ENCODE measurements at places on chromosomes 12 and 14.
A peak's percentile ranks its signal among the peaks of the same experiment; 100 is the strongest.

- no peak for DNase-seq
Measured at GRCh38 chr12:69105101-69105962, 134.0 kb upstream of the CPSF6 start.

DNA sequence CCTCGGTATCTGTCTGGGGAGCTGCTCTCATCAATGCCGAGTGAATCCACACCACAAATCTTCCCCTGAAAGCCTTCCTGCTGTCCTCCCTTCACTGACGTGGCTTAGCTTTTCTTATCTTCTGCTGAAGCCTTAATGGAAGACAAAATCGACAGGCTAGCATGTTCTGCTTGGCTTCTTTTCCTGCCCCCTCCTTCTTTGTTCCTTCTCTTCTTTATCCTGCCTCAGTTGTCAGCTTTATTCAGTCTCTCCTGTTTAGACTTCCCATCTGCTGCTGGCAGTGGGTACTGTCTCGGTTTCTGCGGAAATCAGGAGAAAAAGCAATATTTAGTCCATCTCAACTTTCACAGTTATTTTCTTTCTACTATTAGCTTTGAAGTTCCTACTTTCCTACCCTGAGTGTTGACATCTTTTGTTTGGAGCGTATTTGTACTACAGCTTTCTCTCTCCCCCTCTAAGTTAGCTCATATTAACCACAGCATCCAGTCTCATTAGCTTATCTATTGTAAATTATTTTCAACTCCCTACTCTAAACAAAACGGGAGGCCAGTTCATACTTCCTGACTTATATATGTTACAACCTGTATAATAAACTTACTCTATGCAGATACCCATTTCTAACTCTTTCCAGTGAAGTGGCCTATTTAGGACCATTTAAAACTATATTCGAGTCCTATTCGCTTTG is 226.0 kb downstream of the DACT1 start:
- DNase-seq: no peak

DNA sequence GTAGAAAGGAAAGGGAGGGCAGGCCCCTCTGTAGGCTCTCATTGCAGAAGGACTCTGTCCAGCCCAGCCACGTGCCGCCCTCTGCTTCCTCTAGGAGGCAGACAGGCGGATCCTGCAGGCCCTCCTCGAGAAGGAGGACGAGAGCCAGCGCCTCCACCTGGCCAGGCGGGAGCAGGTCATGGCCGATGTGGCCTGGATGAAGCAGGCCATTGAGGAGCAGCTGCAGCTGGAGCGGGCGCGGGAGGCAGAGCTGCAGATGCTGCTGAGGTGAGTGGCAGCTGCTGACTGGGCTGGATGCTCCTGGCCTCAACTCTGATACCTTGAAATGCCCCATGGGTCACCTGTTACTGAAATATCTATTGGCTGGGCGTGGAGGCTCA is 10.9 kb downstream of the TCHP start:
- DNase-seq: no peak

GRCh38 chr12:124823272-124823970 is 40.2 kb downstream of the SCARB1 start:
- DNase-seq: no peak

GRCh38 chr12:92657770-92658169 is 45.0 kb upstream of the PLEKHG7 start:
- DNase-seq: no peak

DNA sequence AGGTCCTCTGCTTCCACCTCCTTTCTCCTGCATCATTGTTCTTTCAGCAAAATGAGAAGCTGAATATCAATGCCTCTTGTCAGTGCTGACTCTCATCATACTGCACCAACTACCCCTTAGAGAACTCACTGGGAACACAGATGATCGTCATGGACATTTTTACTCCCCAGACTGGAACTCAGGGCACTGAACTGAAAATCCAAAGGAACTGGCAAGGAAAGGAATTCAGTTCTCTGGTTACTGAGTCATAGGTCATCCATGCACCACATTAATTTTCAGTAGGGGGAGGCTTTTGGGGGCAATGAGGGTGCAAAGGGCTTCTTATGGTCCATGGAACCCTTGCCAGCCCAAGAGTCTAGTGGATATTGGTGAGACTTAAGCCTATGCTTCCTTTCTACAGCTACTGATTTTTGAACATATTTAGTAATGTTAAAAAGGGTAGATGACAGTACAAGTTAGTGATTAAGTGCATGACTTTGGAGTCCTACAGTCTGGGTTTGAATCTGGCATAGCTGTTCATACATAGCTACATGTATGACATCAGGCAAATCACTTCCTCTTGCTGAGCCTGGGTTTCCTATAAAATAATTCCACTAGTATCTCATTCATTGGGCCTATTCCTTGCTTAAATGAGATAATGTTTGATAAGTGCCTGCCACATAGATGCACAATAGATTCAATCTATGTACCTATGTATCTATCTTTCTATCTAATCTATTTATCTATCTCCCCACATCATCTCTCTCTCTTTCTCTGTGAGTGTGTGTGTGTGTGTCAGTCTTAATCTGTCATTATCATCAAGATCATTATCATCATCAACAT is 29.2 kb downstream of the BBS10 start:
- DNase-seq: no peak

DNA sequence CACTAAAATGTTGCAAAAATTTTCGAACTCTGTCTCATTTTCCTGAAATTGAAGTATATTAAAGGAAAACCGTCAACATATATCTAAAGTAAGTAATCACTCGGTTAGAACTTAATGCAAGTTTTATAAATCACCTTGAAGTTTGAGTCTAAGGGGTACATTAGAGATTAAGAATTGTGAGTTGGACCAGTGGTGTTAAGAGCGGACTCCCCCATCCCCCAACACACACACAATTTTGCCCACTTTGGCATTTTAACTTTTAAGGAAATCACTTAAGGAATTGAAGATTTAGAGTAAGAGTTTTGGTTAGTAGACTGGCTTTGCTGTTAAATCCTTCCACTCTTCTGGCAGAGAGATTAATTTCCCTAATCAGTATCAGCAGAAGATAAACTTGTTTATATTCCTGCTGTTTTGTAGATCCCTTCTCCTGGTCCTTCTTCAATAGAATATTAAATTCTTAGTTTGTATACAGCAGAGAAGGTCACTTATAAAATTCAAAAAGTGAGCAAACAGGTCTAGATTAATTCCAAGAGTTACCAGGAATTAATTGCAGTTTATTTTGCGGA is 1.5 kb downstream of the HIF1A start:
- DNase-seq: no peak

DNA sequence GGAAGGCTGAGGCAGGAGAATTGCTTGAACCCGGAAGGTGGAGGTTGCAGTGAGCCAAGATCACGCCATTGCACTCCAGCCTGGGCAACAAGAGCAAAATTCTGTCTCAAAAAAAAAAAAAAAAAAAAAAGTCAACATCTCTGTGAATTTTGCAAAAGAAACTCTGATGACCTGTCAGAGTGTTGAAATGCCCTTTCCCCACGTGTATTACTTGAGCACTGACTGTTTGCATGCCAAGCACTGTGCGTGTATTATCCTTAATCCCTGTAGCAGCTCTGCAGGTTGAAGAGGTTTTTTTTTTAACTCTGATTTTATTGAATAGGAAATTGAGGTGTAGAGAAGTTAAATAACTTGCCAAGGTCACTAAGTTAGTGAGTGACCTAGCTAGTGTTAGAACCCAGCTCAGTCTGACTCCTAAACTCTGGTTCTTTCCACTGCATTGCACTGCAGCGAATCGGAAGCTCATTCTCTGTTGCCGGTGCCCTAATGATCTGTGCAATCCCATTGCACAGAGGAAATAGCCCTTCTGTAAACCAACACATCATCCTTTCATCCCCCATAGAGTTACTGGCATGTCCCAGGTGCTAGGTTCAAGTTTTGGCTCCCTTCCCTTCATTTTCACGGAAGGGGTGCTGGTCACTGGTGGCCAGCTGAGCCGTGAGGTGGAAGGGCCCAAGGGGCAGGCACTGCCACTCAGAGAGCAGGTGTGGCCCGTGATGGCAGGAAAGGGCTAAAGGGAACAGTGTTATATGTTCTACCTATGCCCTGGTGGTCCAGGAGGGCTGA is 122.3 kb downstream of the EML1 start:
- DNase-seq: no peak

DNA sequence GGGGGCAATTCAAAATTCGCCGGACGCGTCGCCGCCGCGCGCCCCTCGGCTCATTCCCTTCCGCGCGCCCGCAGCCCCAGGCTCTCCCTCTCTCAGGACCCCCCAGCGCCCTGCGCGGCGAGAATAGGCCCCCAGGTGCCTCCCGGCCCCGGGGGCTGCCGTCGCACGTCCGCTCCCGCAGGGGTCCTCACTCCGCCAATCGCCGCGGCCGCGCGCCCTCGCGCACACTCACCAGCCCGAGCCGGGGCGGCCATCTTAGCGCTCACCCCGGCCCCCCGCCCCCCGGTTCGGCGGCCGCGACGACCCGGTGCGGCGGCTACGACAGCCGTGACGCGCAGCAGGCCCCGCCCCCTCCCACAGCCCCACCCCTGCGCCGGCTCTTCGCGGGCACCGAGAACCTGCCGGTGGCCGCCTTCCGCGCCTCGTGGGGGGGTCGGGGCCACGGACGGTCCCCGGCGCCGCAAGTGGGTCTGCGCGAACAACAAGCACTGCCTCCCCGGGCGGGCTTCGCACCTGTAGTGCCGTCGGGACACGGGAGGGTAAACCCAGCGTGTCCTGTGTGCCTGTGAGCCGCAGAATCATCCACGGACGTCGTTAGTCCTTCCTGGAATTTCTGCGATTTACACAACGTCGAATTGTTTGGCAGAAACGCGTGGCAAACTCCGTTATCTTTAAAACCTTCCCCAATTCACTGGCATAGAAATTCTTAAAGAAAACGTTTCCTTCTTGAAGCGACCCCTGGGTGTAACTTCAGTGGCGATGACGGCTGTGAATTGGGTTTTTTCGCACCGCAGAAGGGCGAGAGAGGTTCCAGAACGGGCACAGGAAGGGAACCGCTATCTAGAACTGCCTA is 2.5 kb downstream of the USP44 start:
- DNase-seq: peak; percentile 37

GRCh38 chr14:98154254-98154653 is 1117.7 kb downstream of the BCL11B start:
- no peak for DNase-seq

DNA sequence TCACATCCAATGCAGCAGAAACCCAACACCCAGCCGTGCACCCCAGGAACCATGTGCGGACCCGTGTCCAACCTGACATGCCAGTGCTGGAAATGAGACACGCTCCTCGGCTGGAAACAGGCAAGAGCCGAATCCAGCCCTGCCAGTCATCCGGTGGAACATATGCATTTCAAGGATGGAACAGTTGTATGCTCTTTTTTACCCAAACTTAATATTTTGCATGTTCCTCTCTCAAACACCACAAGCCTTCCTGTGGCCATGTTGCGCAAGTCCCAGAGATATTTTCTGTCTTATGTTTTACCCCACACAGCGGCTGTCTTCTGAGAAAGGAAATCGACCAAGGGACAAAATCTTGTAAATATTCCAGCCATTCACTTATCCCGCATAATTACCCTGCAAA is 196.9 kb downstream of the BCL11B start:
- DNase-seq: no peak

DNA sequence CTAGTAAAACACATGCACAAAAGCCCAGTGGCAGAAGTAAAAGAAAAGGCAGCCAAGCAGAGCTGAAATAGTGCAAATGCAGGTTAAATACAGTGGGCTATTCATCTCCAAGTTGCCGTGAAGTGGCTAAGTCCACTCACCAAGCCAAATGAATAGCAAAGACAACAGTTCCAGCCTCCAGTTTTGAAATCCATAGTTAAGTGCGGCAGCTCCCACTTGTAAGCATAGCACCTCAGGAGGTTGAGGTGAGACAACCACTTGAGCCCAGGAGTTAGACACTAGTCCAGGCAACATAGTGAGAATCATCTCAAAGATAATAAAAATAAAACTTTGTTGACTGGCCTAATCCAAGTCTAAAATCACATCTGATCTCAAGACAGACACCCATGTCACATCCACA is 9.8 kb upstream of the PHLDA1 start:
- no peak for DNase-seq

- DNase-seq: no peak
Measured at GRCh38 chr12:52259657-52260243, 14.7 kb upstream of the KRT86 start.

GRCh38 chr12:8446642-8447547 is 8.9 kb upstream of the CLEC6A start:
- DNase-seq: no peak

- DNase-seq: no peak
Measured at GRCh38 chr12:1857821-1858220, 37.5 kb downstream of the LRTM2 start.

DNA sequence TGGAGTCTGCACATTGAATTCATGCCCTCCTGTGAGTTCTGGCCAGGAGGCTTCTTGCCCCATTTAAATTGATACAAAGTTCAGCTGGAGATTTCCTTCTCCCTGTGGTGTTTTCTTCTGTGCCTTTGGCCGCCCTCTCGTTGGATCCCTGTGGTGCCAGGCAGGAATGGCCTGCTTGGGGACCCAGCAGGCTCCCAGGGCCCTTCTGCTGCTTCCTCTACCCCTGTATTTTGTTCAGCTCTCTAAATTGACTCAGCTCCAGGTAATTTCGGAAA is 197.2 kb downstream of the FOXA1 start:
- DNase-seq: no peak

GRCh38 chr14:56811593-56812363 is 1.5 kb upstream of the OTX2 start:
- DNase-seq: no peak

DNA sequence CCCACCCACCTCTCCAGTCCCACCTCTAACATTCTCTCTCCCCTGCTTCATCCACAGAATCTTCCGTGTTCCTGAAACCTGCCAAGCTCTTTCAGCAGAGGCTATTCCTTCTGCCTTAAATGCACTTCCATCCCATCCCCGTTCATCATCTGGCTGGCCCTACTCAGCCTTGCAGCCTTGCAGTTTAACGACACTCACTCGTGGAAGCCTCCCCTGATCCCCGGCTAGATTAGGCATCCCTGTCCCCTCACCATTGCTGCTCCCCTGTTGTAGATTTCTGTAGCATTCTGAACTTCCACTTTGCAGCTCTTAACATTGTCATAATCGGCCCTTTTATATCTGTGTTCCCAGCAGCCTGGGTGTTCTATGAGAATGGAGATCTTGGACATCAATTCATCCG is 280.5 kb upstream of the NOS1 start:
- no peak for DNase-seq

DNA sequence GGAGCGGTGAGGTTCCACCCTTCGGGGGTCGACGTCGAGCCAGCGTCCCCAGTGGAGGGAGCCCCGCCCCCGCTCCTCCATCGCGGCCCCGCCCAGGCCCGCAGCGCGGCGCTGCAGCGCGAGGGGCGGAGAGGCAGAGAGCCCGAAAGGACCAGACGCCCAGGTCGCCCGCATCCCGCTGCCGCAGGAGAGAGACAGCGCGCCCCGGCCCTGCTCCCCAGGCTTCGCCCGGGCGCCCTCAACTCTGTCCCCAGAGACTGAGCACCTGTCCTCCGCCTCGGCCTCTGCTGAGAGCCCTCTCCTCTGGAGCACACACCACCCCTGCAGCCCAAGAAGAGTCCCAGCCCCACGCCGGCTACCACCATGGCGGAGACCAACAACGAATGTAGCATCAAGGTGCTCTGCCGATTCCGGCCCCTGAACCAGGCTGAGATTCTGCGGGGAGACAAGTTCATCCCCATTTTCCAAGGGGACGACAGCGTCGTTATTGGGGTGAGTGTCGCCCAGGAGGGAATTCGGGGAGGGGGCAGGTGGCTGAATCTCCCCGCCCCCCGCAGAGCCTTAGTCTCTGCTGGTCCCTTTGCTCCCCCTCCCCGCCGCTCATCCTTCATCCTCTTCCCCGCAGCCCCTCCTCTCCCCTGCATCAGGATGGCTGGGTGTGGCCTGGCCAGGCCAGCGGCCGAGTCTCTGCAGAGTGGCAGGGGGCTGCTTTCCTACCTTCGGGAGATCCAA is at the start of gene KIF5A:
KIF5A (plus strand) TSS at position 136 of the 732 bp plus-strand sequence; CDS start at position 364, 228 bp downstream.
- no peak for DNase-seq

- DNase-seq: peak; percentile 54
Measured at GRCh38 chr14:73758392-73759182, 44.4 kb upstream of the PNMA1 start.
